ENCODE measurements at places on chromosomes 13 and 19.

DNA sequence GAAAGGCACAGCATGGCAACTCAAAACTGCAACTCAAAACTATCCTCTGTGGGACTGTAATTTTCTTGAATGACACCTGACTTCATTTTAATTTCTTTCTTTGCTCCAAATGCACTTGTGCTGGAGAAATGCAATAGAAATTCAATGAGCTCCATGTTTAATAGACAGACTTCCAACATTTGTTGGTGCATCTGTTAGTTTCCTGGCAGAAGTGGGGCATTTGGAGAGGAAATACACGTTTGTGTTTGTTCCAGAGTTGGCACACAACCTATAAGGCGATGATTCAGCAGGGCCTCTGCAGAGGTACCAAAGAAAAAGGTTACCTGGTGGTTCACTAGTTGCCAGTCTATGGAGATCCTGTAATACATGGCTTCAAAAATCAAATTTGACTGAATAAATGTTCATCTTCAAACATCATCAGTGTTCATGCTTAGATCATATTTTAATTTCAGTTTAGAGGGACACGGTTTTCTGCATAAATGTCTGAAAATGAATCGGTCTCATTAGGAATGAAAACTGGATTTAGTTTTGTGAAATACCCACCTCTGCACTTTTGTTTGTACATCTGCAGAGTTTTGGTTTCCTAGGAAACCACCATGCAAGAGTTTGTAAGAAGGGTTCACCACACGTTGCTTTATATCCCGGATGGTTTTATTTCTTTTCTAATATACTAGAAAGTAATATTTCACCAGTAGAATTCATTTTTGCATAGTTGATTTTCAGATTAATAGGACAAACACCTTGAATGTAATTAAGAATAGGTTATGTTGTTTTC, 21.8 kb upstream of the OBI1 start:
- no peak for DNase-seq

DNA sequence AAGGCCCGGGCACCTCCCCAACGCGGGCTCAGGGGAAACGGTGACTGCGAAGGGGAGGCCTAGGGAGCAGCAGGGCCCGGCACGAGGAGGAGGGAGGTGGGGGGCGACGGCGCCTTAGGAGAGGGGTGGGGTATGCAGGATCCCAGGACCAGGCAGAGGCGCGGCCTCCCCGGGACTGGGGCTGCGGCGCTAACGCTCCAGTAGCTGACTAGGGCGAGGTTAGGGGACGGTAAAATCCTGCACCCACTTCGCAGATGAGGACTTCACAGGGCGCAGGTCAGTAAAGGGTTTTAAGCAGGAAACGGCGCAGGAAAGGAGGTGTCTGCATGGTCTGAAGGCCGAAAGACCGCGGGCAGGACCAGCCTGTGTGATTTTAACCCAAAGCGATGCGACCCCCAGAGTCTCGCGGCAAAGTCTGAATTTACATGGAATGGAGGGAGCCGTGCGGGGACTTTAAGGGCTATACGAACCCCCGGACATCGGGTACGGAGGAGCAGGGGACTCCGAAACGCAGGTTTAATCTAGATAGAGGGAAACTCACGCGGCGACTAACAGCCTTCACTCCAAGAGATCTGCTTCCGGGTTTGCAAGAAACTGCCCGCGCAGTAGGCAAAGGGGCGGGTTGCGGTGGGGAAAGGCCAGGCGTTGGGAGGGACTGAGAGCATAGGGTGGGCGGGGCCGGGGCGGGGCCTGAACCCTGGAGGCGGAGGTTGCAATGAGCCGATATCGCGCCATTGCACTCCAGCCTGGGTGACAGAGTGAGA, at the start of gene ZNF665:
Gene ZNF665 (minus strand): TSS at position 588 of the 764 bp plus-strand sequence. CDS start 10,460 bp downstream, outside the sequence.
- DNase-seq, result peak; percentile 76

DNA sequence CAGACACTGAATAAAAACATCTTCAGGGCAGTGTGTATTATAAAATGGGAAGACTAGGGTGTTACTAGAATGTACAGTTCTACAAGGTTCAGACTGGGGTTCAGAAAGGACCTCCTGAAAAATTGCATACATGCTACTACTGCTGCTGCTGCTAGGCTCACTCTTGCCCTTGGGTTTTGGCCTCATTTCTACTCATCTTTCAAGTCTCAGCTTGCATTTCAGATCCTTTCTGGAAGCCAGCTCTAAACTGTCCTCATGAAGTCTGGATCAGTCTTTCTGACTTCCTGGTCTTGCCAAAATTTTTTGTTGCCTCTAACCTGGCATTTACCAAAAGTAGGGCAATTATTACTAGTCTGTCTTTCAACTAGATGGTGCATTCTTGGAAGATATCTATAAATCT, 393.3 kb downstream of the DIAPH3 start:
- no peak for DNase-seq

DNA sequence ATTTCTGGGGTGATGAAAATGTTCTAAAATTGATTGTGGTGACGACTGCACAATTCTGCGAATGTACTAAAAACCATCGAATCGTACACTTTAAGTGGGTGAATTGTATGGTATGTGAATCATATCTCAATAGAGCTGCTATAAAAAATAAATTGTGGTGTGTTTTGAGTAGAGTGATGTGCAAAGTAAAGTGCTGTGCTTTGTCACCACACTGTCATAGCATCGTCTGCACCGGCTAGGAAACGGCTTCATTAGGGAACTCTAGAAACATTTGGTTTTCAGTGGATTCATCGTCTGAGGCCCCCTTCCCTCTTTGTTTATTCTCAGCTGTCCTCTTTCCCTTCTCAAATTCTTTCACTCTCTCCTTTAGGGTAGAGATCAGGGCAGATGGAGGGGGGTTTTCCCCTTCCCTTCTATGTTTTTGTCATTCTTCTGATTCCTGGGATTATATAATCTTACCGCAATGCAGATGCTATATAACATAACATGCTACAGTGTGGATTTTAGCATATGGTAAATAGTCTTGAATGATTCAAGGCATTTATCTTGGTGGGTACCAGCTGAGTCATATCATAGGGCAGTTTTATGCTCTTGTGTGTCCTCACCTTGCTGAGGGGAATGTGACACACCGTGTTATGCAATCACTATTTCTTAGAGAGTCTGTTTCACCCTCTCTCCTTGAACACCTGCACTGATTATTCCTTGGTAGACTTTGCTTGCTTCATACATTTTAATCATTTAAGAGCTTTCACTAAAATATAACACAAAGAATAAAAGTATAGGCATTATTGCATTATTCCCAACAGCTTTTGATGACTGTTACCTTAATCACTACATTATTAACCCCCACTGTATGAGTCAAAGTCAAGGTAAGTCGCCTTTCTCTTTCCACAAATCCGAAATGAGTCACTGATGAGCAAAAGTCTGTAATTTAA, 239.4 kb downstream of the DCLK1 start:
- no peak for DNase-seq

DNA sequence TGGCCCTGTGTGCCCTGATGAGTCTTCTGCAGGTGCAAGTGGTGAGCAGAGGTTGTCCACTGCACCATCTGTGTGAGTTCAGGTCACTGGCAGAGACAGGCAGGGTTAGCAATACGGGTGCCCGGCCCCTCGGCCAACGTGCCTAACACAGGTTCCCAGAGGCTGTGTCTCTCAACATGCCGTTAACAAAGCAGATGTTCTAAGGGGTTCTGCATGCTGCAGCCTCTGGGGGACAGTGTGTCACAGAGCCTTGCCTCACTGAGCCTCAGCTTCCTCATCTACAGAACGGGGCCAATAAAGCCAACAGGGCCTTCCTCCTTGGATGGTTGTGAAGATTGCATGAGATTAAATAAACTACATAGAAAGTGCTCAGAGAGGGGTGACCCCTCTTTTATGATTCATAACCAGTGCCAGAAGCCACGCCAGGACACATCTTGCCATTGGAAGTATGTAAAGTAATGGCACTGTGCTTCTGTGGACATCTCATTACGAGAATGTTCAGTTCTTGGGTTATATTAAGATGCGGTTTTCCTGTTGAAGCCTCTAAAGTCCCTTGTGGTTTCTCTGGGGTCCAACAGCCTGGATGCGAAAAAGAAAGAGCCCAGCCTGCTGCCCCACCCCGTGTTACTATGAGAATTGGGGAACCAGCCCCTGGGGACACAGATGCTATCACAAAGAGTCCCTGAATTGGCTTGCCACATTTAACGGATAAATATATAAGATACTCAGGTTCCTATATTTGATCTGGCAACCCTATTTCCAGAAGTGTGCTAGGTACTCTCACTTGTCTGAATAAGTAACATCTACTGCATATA, 11.2 kb upstream of the ARHGEF18 start:
- DNase-seq, result no peak

GRCh38 chr19:56477429-56478338, 539 bp upstream of the ZNF667 start:
- DNase-seq, result peak; percentile 62

DNA sequence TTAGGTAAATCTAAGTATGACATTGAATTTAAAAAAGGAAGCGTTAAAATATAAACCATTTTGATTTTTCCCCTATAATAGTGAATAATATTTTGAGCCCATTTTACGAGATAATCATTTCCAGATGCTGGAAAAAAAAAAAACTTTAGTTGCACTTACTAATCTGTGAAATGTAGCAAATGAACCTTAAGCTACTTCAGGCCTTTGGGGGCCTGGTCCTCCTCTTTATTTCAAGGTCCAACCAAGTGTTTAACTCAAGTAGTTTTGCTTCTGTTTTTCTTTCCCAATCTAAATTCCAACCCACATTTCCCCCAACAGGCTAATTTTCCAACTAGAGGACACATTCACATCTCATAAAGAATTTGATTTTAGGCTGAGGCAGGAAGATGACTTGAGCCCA, 101.2 kb downstream of the TNFRSF19 start:
- DNase-seq, result no peak

- no peak for DNase-seq
Observed at GRCh38 chr13:102018716-102019115, 383.1 kb downstream of the FGF14 start.
